Activated naive CD8-positive, alpha-beta T cell treated with anti-CD3 and anti-CD28 coated beads for 36 hours (primary cell): ENCODE measurements at places on chromosomes 7 and 10. TPM values are rescaled to one million over a fixed set of nuclear protein-coding genes. Genes with fewer than 3 reads are reported as not detected.

DNA sequence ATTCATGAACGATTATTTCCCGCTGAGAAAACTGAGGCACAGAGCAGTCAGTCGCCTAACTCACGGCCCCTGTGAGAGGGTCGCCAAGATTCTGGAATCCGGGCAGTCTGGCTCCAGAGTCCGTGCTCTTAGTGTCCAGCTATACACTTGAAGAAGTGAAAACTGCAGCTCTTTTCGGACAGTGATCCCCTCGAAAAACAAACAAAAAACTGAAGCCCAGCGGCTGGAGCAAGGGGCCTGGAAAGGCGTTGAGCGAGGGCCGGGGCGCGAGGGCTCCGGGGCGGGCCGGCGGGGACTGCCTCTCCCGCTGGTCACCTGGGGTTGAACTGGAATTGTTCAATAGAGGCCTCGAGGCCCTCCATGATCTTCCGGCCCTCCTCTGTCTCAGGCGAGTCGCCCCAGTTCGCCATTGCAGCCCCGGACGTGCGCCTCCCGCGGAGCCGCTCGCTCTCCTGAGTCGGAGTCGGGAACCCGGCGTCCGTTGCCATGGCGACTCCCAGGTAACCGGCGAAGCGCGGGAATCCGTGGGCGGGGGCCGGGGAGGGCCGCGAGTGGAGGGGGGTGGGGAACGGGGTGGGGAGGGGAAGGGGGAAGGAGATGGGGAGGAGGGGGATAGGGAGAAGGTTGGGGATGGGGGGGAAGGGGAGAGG is 881 bp downstream of the C10orf67 start:
- H3K27me3 ChIP-seq: no peaks in the 10 kb centered on the region
- H3K36me3 ChIP-seq: no peaks in the 10 kb centered on the region
- peak; percentile 75 for DNase-seq

MBLAC1 gene
- 3.3 TPM for total RNA-seq

DNA sequence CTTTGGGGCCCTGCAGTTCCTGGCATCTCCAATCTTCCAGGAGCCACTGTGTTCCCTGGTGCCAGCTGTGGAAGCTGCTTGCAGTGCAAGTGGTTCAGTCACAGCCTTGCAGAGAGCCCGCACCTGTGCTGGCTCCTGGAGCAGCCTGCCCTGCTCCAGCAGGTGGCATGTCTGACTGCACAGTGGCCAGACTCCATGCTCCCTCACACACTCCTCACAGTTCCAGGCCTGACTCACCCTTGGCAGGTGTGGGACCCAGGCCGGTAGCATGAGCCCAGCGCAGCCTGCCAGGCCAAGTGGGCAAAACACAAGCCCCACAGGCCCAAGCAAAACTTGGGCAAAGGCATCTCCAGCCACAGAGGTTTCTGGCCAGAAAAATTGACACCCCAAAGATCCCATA is 33.6 kb upstream of the RELN start:
- DNase-seq: no peak
- no peaks in the 10 kb centered on the region for H3K27me3 ChIP-seq
- no peaks in the 10 kb centered on the region for H3K36me3 ChIP-seq
- no peak overlapping the region for H3K27ac ChIP-seq
- no peak overlapping the region for H3K4me3 ChIP-seq

- peaks cover 12% of the 10 kb centered on the region for H3K4me1 ChIP-seq
- H3K36me3 ChIP-seq: no peaks in the 10 kb centered on the region
- no peak overlapping the region for H3K4me3 ChIP-seq
Measured at GRCh38 chr10:101290881-101291280, 61.6 kb upstream of the LBX1 start.

FRMPD2 gene
- total RNA-seq: not detected

GOLGA7B gene
- total RNA-seq: 0.80 TPM

ELFN1 gene
- total RNA-seq: 0.19 TPM

TMEM273 gene
- 0.80 TPM for total RNA-seq

GRCh38 chr7:21365866-21366624 is 61.8 kb upstream of the SP4 start:
- no peak for DNase-seq
- H3K27me3 ChIP-seq: no peaks in the 10 kb centered on the region
- H3K4me1 ChIP-seq: peaks cover 20% of the 10 kb centered on the region
- H3K27ac ChIP-seq: no peak overlapping the region
- no peak overlapping the region for H3K4me3 ChIP-seq

DNA sequence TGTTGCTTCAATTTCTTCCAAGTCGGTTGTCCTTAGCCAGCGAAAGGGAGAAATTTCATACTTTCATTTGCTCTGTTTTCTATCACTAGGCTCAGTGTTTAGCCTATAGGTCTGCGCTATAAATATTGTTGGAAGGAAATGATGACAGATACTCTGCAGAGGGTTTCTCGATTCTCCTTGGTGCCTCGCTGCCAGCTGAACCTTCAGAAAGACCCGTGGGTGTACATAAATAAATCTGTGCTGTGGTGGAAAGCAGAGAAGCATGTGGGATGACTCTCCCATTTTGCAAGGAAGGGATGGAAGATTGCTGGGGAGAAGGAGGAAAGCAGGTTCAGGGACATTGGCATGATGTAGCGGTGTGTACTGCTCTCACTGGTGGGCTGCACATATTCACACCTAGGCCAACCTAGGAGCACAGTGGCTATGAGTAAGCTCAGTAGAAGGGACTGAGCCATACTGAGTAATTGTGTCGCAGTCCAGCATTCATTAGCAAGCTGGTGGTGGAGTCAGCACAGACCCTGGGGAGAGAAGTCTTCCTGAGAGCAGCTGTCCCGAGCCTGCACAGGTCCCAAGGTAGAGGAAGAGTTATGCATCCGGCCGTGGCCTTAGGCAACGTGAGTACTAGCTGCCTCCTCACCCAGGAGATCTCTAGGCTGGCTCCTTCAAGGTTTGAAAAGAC is 50.5 kb downstream of the PNLIPRP3 start:
- H3K4me3 ChIP-seq: no peak overlapping the region
- H3K27ac ChIP-seq: no peak overlapping the region
- H3K36me3 ChIP-seq: no peaks in the 10 kb centered on the region
- no peaks in the 10 kb centered on the region for H3K27me3 ChIP-seq
- no peak for DNase-seq

DNA sequence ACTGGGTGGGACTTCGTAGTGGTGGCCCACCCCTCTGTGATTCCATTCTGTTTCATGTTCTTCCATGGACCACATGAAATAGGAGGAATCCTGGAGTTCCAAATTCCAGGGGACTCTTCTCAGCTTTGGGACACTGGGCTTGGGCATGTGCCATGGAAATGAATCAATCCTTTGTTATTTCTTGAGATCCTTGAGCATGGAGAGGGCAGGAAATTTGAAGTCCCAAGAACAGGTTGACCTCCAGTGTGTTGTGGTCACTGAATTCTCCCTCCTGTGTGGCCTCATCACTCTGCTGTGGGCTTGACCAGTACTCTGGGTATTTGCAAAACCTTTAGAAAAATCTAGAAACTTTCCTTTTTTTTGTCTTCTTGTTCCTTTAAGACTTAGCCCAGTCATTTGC is 22.7 kb downstream of the TACR2 start:
- peaks cover 12% of the 10 kb centered on the region for H3K4me1 ChIP-seq
- peaks cover 27% of the 10 kb centered on the region for H3K36me3 ChIP-seq
- no peak overlapping the region for H3K4me3 ChIP-seq
- no peak overlapping the region for H3K27ac ChIP-seq
- no peak for DNase-seq
- no peaks in the 10 kb centered on the region for H3K27me3 ChIP-seq

VWDE gene
- total RNA-seq: 1.5 TPM

- no peak overlapping the region for H3K4me3 ChIP-seq
- no peak for DNase-seq
- H3K27ac ChIP-seq: no peak overlapping the region
- H3K4me1 ChIP-seq: peaks cover 20% of the 10 kb centered on the region
- peaks cover 10% of the 10 kb centered on the region for H3K36me3 ChIP-seq
Measured at GRCh38 chr7:151599401-151600227, 79.9 kb upstream of the RHEB start.

COL13A1 gene
- not detected for total RNA-seq

CALML5 gene
- not detected for total RNA-seq

- H3K27ac ChIP-seq: no peak overlapping the region
- no peak overlapping the region for H3K4me3 ChIP-seq
- H3K27me3 ChIP-seq: no peaks in the 10 kb centered on the region
- H3K4me1 ChIP-seq: no peaks in the 10 kb centered on the region
Measured at GRCh38 chr10:126867567-126868365, 37.5 kb upstream of the DOCK1 start.

DNA sequence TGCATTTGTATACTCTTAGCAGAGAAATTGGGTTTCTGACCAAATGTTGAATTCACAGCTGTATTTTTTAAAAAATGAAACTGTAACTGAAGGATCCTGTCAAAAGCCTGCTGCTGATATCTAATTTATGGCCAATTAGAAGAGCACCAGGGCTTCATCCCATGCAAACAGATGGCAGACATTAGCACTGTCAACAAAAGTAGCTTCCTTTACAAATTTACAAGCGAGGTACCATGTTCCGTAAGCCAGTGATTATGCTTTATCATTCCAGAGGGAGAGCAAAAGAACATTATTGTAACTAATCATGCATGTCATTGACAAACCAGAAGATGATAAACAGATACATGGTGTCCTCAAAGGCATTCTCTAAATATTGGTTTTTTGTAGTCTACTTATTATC is 177.2 kb upstream of the DKK1 start:
- no peaks in the 10 kb centered on the region for H3K27me3 ChIP-seq
- H3K4me3 ChIP-seq: no peak overlapping the region
- H3K36me3 ChIP-seq: no peaks in the 10 kb centered on the region

- DNase-seq: no peak
- no peak overlapping the region for H3K4me3 ChIP-seq
- no peaks in the 10 kb centered on the region for H3K27me3 ChIP-seq
- H3K36me3 ChIP-seq: no peaks in the 10 kb centered on the region
- H3K4me1 ChIP-seq: no peaks in the 10 kb centered on the region
Measured at GRCh38 chr7:84507529-84507928, 312.9 kb upstream of the SEMA3A start.

- no peaks in the 10 kb centered on the region for H3K27me3 ChIP-seq
- no peak overlapping the region for H3K4me3 ChIP-seq
- DNase-seq: no peak
Measured at GRCh38 chr10:118572256-118573041, 23.0 kb downstream of the PRLHR start.

ABCB4 gene
- total RNA-seq: 0.38 TPM

- no peak overlapping the region for H3K4me3 ChIP-seq
- no peak for DNase-seq
- H3K27me3 ChIP-seq: peaks cover 48% of the 10 kb centered on the region
- H3K4me1 ChIP-seq: peaks cover 3% of the 10 kb centered on the region
Measured at GRCh38 chr7:51313738-51314425, 2.7 kb downstream of the COBL start.

ARPC1A gene
- 55.0 TPM for total RNA-seq

DNA sequence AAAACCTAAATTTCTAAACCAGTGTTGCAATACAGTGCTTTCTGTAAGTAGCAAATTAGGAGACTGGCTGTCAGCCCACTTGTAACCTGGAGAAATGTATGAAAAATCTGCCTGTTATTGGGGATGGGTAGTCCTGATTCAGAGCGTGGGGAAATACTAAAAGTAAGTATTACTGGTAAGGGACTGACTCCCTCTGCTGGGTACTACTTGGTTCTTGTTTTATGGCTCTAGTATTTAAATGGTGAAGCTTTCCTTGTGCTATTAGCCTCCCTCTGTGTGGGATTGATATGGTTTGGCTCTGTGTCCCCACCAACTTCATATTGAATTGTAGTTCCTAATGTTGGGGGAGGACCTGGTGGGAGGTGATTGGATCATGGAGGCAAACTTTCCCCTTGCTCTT is 886.1 kb downstream of the SORCS1 start:
- H3K36me3 ChIP-seq: no peaks in the 10 kb centered on the region
- H3K27me3 ChIP-seq: no peaks in the 10 kb centered on the region
- DNase-seq: no peak
- no peak overlapping the region for H3K4me3 ChIP-seq
- no peaks in the 10 kb centered on the region for H3K4me1 ChIP-seq

- no peaks in the 10 kb centered on the region for H3K36me3 ChIP-seq
- no peaks in the 10 kb centered on the region for H3K4me1 ChIP-seq
- no peak overlapping the region for H3K27ac ChIP-seq
- H3K4me3 ChIP-seq: no peak overlapping the region
- no peak for DNase-seq
- H3K27me3 ChIP-seq: peaks cover 6% of the 10 kb centered on the region
Measured at GRCh38 chr7:12921751-12922345, 234.4 kb downstream of the ARL4A start.

- H3K27ac ChIP-seq: no peak overlapping the region
- no peaks in the 10 kb centered on the region for H3K36me3 ChIP-seq
- no peak for DNase-seq
- no peak overlapping the region for H3K4me3 ChIP-seq
Measured at GRCh38 chr7:137572056-137572784, 228.7 kb upstream of the PTN start.

DNA sequence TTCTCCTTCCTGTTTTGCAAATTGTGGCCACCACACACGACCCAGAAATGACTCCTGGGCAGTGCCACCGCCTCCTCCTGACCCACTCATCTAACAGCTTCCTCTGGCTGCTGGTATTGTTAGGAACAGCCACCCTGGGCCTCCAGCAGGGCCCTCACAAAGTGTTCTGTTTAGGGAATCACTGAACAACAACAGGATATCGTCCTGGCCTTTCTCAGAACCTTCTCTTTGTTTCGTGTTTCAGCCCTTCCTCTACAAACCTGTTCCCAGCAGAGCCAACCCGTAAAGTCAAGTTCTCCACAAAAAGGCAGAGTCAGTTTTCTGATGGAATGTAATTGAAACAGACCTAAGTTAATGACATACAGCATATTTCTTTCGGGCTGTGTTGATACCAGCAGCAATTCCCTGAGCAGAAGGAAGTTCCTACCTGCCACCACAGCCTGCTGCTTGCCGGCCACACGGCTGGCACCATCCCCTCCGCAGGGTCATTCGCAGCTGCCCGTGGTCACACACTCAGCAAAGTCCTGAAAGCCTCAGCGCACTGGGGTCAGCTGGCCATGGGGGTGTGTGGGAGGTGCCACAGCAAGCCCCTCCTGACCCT is 91.7 kb upstream of the PITRM1 start:
- H3K4me3 ChIP-seq: no peak overlapping the region
- H3K4me1 ChIP-seq: no peaks in the 10 kb centered on the region
- peaks cover 16% of the 10 kb centered on the region for H3K27me3 ChIP-seq
- no peak overlapping the region for H3K27ac ChIP-seq
- no peak for DNase-seq

- peaks cover 18% of the 10 kb centered on the region for H3K4me1 ChIP-seq
- no peak for DNase-seq
- peaks cover 8% of the 10 kb centered on the region for H3K27me3 ChIP-seq
- H3K36me3 ChIP-seq: no peaks in the 10 kb centered on the region
Measured at GRCh38 chr10:70785190-70785589, at the start of gene TBATA. TSS of gene TBATA (minus strand) at chr10:70785377. CDS start at chr10:70783379, 1,998 bp downstream.

TWIST1 gene
- not detected for total RNA-seq

COL26A1 gene
- not detected for total RNA-seq

PILRA gene
- total RNA-seq: 0.68 TPM

C10orf62 gene
- not detected for total RNA-seq

GIMAP4 gene
- total RNA-seq: 72.0 TPM

GRCh38 chr7:2003451-2003930 is 229.3 kb downstream of the MAD1L1 start:
- no peak overlapping the region for H3K27ac ChIP-seq
- no peak overlapping the region for H3K4me3 ChIP-seq
- H3K27me3 ChIP-seq: no peaks in the 10 kb centered on the region
- no peaks in the 10 kb centered on the region for H3K4me1 ChIP-seq
- no peak for DNase-seq

GRCh38 chr7:50807026-50807730 is 24.5 kb upstream of the GRB10 start:
- no peaks in the 10 kb centered on the region for H3K36me3 ChIP-seq
- peaks cover 3% of the 10 kb centered on the region for H3K27me3 ChIP-seq
- no peak for DNase-seq
- no peak overlapping the region for H3K27ac ChIP-seq
- H3K4me1 ChIP-seq: peaks cover 12% of the 10 kb centered on the region

MKI67 gene
- total RNA-seq: 196 TPM

GRCh38 chr7:41277561-41277960 is 425.3 kb downstream of the INHBA start:
- no peak overlapping the region for H3K4me3 ChIP-seq
- no peaks in the 10 kb centered on the region for H3K36me3 ChIP-seq
- H3K27ac ChIP-seq: no peak overlapping the region
- DNase-seq: no peak
- peaks cover 2% of the 10 kb centered on the region for H3K27me3 ChIP-seq
